Astrocyte of the spinal cord (primary cell): ENCODE measurements at places on chromosomes 4 and X.
A peak's percentile ranks its signal among the peaks of the same experiment; 100 is the strongest.

GRCh38 chrX:72141372-72142004 lies 9.8 kb upstream of the RTL5 start:
- DNase-seq = no peak

DNA sequence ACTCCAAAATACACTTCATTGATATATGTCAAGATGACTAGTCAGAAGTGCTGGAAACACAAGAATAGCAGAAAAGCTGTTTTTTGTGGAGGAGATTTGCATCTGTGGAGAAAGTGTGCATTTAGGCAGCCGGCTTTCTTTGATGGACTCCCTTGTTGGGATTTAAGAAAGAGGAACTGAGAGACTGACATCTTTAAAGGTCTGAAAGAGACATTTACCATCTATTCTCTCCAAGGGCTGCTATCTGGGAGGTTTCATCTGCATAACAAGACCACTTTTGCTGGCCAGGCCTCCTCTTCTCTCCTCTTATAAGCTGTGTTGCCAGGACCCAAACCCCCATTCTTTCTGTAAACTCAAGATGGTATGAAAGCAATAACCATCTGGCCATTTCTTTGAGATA lies 1065.0 kb downstream of the NLGN4X start:
- no peak for DNase-seq

GRCh38 chrX:6813836-6814370 lies 279.0 kb upstream of the VCX3A start:
- DNase-seq = peak; percentile 0

DNA sequence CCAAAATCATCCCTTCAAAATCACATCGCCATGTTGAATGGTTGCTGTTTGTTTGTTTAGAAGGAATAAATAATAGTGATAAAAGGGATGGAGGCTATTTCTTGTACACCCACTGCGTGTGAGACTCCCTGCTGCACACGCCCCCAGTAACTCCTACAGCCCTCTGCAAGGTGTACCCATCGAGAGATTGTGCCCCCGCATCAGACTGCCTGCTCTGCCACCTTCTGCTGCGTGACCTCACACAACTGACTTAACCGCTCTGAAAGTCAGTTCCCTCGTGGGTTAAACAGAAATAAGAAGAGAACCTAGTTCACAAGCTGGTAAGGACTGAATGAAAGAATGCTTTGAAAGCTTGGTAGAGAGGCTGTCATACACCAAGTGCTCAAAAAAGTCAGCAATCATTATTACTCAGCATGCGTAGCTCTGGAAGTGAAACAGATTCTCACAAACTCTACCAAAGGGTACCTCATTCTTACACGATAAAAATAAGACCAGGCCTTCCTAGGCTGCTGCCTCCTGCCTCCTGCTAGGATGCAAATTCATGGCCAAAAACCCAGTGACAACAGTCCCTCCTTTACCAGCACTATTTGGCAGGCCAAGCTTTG lies 147.1 kb downstream of the CPEB2 start:
- DNase-seq = peak; percentile 63

DNA sequence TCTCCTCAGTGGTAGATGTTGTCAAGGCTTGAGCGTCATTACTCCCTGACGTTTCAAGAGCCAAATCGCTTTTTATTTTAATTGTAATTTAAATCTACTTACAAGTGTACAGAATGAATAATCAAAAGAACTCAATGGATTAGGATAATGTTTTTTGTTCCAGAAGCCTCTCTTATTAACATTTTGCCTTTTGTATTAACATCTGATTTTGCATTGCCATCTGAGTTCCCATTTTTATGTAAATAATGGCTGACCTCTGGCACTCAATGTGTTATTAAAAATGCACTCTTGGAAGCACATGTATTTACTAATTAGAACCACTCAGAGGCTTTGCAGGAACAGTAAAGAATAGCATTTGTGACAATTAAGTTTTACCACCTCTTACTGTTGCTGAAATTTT lies 411.0 kb downstream of the EPHA5 start:
- DNase-seq = no peak

- DNase-seq = peak; percentile 10
Observed at GRCh38 chrX:1679238-1679637, 64.4 kb downstream of the ASMT start.

GRCh38 chrX:71556036-71556435 lies 22.2 kb upstream of the GCNA start:
- no peak for DNase-seq

DNA sequence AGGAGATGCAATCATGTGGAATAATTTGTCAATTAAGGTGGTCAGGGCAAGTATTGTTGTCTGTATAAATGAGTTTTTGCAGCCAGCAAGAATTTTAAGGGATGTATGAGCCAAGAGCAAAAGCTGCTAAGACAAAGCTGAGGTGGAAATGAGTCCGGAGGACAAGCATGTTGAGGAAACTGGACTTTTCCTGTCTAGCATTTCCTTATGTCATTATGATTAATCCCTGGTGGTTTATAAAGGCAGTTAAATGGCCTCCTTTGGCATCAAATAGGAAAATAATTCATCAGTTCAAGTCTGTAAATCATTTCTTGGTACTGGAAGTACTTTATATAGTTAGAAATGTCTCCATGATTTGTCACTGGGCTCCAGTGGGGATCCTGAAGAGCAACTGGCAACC lies 61.6 kb upstream of the TEX13A start:
- peak; percentile 5 for DNase-seq

GRCh38 chr4:158786955-158787354 lies 18.1 kb downstream of the FNIP2 start:
- no peak for DNase-seq

GRCh38 chr4:102780476-102781144 lies 19.8 kb upstream of the MANBA start:
- DNase-seq = no peak

DNA sequence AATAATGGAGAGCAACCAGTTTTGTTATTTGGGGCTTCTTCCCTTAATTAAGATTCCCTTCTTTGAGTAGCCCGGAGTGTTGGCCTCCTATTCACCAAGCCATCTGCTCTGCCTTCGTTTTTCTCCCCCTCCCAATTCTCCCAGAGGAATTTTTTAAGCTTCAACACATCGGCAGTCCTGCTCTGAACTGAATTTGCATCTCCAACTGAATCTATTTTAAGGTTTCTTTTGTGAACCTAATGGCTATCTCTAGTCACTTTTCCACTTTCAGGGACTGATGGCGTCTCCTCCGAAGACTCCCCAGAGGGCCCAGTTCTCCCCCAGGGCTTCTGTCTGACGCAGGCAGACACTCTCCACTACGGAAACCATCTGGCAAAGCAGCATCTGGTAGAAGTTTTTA lies 280.2 kb downstream of the ADGRA3 start:
- no peak for DNase-seq

DNA sequence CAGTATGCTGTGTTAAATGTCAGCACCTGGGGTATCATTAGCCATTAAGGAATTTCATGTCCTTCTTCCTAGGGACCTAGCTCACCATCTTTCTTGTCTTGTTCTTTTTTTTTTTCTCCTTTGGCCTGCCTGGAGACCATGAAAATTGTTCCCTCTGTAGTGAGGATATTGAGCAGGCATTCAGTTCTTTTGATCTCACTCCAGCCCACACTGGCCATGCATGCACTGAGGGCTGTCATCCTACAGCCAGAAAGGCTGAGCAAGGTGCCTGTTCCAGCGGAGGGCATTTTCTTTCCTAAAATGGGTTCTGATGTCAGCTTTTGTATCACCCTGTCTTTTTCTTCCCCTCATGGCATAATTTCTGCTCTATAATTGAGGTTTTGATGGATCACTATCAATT lies 275.9 kb upstream of the HAND2 start:
- no peak for DNase-seq

- DNase-seq = no peak
Observed at GRCh38 chr4:42167709-42168108, 15.3 kb upstream of the BEND4 start.

DNA sequence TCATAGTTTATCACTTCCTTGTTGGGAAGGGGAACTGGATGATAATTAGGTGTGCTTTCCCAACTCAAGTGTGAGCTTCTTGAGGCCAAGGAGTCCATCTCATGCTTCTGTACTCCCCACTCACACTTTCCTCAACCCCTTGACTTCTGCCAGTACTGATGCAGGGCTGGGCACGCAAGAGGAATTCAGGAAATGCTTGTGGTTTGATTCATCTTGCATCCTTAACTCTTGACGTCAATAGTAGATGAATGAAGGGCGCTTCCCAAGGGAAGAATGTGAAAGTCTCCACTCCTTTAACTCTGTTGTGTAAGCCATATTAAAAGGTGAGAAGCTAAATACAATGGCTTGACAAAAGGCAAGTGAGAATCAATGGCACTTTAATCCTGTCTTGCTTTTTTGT lies 101.8 kb downstream of the AGTR2 start:
- peak; percentile 90 for DNase-seq

DNA sequence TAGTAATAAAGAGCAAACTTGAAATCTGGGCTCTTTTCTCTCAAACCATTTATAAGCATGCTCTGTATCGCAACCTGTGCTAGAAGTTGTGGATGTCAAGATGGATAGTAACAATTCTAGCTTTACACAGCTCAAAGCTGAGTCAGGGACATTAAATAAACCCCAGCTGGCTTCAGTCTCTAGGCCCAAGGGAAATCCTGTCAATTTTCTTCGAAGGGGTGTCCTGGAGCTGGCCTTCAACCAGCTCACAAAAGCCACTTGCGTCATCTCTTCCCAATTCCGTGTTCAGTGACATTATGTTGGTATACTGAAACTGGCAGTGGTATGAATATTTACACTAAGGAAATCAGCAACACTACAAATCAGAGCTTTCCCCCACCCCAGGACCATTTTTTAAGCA lies 89.8 kb upstream of the PRKG2 start:
- DNase-seq = no peak

DNA sequence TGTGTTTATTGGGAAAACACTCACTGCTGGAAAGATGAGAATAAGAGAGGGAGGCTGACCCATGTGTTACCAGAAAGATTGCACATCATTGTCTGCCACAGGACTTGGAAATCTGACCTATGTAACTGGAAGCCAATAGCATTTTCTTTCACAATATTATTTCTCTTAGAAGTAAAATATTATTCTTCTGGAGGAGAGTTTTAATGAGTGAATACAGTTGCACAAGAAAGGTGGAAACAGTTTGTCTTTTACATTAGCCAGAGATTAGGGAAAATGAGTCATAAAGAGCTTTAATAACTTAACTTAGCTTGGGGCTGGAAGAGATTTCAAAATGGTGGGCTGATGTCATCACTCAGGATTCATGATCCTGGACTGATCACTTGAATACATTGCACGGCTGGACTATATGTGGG lies 31.5 kb upstream of the LNX1 start:
- peak; percentile 29 for DNase-seq

DNA sequence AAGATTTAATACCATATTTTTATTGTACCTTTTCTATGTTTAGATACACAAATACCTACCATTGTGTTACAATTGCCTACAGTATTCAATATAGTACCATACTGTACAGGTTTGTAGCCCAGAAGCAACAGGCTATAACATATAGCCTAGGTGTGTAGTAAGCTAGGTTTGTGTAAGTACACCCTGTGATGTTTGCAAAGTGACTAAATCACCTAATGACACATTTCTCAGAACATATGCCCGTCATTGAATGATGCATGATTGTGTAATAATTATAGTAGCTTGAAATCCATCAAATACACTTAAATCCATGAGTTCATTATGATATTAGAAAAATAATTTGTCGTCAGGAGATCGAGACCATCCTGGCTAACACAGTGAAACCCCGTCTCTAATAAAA lies 30.8 kb downstream of the GAB3 start:
- DNase-seq = no peak
